Thymus (tissue), 14 donors: ENCODE measurements at places on chromosomes 7 and 10. TPM values are rescaled to one million over a fixed set of nuclear protein-coding genes. Genes with fewer than 3 reads are reported as not detected.
A peak's percentile ranks its signal among the peaks of the same experiment; 100 is the strongest.

The AS3MT gene
- polyA plus RNA-seq, result 6.4 TPM

The ANKRD1 gene
- 27.4 TPM for polyA plus RNA-seq

The PARP12 gene
- 76.5 TPM for polyA plus RNA-seq

The UNCX gene
- 0.07 TPM for polyA plus RNA-seq

The UNC5B gene
- 2.2 TPM for polyA plus RNA-seq

The DNAH11 gene
- polyA plus RNA-seq, result 3.9 TPM

GRCh38 chr10:16968416-16969041 is 151.3 kb upstream of the RSU1 start:
- H3K4me3 ChIP-seq, result no peak overlapping the region
- H3K27me3 ChIP-seq, result no peaks in the 10 kb centered on the region
- no peaks in the 10 kb centered on the region for H3K4me1 ChIP-seq
- no peak for DNase-seq
- no peak overlapping the region for H3K27ac ChIP-seq
- no peaks in the 10 kb centered on the region for H3K36me3 ChIP-seq

DNA sequence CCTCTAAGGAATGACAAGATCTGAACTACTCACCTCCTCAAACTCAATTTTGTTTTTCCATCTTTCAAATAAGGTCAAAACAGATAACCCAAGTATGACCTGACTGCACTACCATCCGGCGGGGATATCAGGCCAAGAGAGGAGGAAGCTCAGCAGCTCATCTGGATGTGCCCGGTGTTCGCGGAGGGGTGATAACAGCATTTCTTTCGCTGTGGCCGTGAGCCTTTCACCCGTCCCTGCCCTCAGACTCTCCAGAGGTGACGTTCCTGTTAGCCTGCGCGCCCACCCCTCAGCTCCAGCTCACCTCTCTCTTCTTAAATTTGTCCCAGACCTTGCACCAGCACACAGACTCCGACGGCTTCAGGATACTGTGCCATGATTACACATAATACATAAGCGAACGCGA is 526 bp downstream of the ZNF248 start:
- peak overlapping the region; percentile 99 for H3K4me3 ChIP-seq
- no peaks in the 10 kb centered on the region for H3K36me3 ChIP-seq
- H3K27me3 ChIP-seq, result no peaks in the 10 kb centered on the region
- H3K4me1 ChIP-seq, result peaks cover 3% of the 10 kb centered on the region

GRCh38 chr10:43574001-43574892 is at the start of gene ZNF239:
TSS of gene ZNF239 (minus strand) at chr10:43574616. CDS start at chr10:43558079, 16,537 bp downstream.
- no peaks in the 10 kb centered on the region for H3K27me3 ChIP-seq
- H3K27ac ChIP-seq, result no peak within 1 kb of the TSS
- H3K36me3 ChIP-seq, result no peaks in the 10 kb centered on the region

DNA sequence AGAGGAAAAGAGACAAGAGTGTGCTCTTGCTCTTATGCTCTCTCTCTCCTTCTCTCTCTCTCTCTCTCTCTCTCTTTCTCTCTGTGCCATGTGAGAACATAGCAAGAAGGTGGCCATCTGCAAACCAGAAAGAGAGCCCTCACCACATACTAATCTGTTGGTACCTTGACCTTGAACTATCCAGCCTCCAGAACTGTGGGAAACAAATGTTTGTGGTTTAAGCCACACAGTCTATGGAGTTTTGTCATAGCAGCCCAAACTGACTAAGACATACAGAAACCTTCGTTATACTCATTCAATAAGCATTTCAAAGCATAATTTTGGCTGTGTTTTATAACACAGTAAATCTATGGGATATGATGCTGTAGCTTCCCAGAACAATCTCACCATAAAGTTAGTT is 56.4 kb upstream of the PLPP4 start:
- no peaks in the 10 kb centered on the region for H3K27me3 ChIP-seq
- no peak for DNase-seq
- H3K4me3 ChIP-seq, result no peak overlapping the region
- H3K4me1 ChIP-seq, result no peaks in the 10 kb centered on the region
- no peak overlapping the region for H3K27ac ChIP-seq
- no peaks in the 10 kb centered on the region for H3K36me3 ChIP-seq

- no peak for DNase-seq
- H3K36me3 ChIP-seq, result no peaks in the 10 kb centered on the region
- H3K4me3 ChIP-seq, result no peak overlapping the region
Measured at GRCh38 chr7:107951172-107951787, 51.7 kb downstream of the LAMB1 start.

DNA sequence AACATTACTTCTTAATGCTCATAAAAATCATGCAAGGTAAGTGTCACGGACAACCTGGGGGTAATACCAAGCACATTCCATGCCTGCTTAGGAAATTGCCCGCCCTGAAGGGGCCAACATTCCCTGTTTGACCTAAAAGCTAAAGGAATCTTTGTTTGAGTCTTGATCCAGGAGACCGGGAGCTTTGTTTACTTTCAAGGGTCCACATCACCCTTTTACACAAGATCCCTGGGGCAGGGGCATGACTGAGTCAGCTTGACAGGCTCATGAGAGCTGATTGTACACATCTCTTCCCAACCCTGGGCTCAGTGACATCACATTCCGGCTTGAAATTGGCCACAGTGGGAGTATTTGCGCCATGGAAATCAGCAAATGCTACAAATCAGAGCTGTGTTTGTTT is 248.1 kb upstream of the HABP2 start:
- no peaks in the 10 kb centered on the region for H3K27me3 ChIP-seq
- no peak overlapping the region for H3K27ac ChIP-seq

DNA sequence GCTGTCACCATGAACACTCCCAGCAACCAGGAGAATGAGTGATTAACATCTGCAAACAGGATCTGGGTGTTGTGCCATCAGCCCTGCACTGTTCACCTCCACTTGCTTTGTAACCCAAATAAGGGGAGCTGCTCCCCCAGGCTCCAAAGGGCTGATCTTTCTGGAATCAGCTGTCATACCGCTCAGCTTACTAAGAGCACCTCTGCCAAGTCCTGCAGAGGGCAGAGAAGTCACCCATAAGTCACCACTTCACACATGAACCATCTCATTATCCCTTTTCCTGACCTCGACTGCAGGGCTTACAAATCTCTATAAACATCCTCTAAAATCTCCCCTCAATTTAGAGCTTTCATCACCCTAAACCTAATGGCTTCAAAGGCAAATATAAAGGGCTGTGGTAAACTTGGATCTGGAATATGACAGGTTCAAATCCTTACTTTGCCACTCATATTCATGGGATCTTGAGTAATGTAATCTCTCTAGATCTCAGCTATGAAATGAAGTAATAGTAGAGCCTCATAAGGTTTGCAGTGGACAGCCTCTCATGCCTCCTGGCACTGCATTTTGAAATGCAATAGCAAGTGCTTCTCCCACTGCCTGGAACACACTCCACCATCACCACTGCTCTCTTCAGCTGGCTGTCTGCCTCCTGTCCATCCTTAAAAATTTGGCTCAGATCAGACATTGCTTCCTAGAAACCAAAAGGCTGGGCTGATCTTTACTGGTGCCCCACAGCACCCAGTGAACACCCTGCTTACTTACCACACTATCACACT is 38.8 kb downstream of the ERLIN1 start:
- no peak overlapping the region for H3K4me3 ChIP-seq
- no peak for DNase-seq
- H3K27ac ChIP-seq, result no peak overlapping the region
- no peaks in the 10 kb centered on the region for H3K27me3 ChIP-seq
- H3K36me3 ChIP-seq, result peaks cover 19% of the 10 kb centered on the region
- no peaks in the 10 kb centered on the region for H3K4me1 ChIP-seq

DNA sequence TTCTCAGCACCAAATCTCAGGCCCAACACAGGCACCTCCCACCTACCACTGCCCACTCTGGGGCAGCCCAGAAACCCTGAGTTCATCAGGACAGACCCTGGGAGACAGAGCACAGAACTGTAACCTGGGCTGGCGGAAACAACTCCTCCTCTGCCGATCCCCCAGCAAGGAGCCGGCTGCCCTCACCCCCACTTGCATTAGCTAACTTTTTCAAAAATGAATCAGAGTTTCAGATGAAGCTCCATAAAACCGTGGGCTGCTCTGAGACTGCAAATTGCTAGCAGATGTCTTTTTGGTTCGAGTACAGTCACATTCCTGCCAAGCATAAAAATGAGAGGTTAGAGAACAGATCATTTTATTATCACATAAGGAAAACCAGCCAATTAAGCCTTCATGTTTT is 93.4 kb upstream of the PARD3 start:
- peaks cover 4% of the 10 kb centered on the region for H3K27me3 ChIP-seq
- no peaks in the 10 kb centered on the region for H3K36me3 ChIP-seq
- no peaks in the 10 kb centered on the region for H3K4me1 ChIP-seq
- no peak for DNase-seq
- H3K27ac ChIP-seq, result no peak overlapping the region
- H3K4me3 ChIP-seq, result no peak overlapping the region

- H3K4me1 ChIP-seq, result peaks cover 7% of the 10 kb centered on the region
- H3K36me3 ChIP-seq, result no peaks in the 10 kb centered on the region
- H3K27ac ChIP-seq, result no peak overlapping the region
- H3K27me3 ChIP-seq, result no peaks in the 10 kb centered on the region
- no peak overlapping the region for H3K4me3 ChIP-seq
Measured at GRCh38 chr10:88103576-88103975, 240.2 kb downstream of the PTEN start.

- H3K36me3 ChIP-seq, result no peaks in the 10 kb centered on the region
- no peaks in the 10 kb centered on the region for H3K4me1 ChIP-seq
- no peak for DNase-seq
- no peak overlapping the region for H3K27ac ChIP-seq
- H3K27me3 ChIP-seq, result no peaks in the 10 kb centered on the region
Measured at GRCh38 chr7:20835111-20835750, 48.5 kb upstream of the SP8 start.
